ENCODE measurements at places on chromosomes 6 and 20. TPM values are rescaled to one million over a fixed set of nuclear protein-coding genes. Genes with fewer than 3 reads are reported as not detected.

MLIP gene
- not detected for polyA plus RNA-seq

RIN2 gene
- 24.4 TPM for polyA plus RNA-seq

ACSS1 gene
- polyA plus RNA-seq: 0.14 TPM

GGTLC1 gene
- not detected for polyA plus RNA-seq

POU3F2 gene
- 35.3 TPM for polyA plus RNA-seq

CST2 gene
- not detected for polyA plus RNA-seq

TFAP2D gene
- not detected for polyA plus RNA-seq

DLK2 gene
- polyA plus RNA-seq: 19.8 TPM

KCNK17 gene
- polyA plus RNA-seq: not detected

ZNF311 gene
- 4.7 TPM for polyA plus RNA-seq

C6orf141 gene
- polyA plus RNA-seq: not detected

LAMP5 gene
- 0.32 TPM for polyA plus RNA-seq

PEX7 gene
- polyA plus RNA-seq: 10.8 TPM

GATA5 gene
- polyA plus RNA-seq: not detected

PCSK2 gene
- 29.8 TPM for polyA plus RNA-seq

NKX2-2 gene
- not detected for polyA plus RNA-seq

MYB gene
- 2.9 TPM for polyA plus RNA-seq

OGFRL1 gene
- polyA plus RNA-seq: 8.3 TPM

POLH gene
- polyA plus RNA-seq: 9.1 TPM

SIRPB2 gene
- polyA plus RNA-seq: not detected

OR2B6 gene
- polyA plus RNA-seq: not detected

AAR2 gene
- polyA plus RNA-seq: 25.4 TPM

GINS1 gene
- polyA plus RNA-seq: 4.5 TPM

CGA gene
- not detected for polyA plus RNA-seq

PCK1 gene
- 0.24 TPM for polyA plus RNA-seq

CST7 gene
- polyA plus RNA-seq: not detected

SIM1 gene
- polyA plus RNA-seq: not detected

SEMG1 gene
- not detected for polyA plus RNA-seq

PAK5 gene
- 47.0 TPM for polyA plus RNA-seq

CPNE5 gene
- polyA plus RNA-seq: 9.5 TPM

TGM2 gene
- polyA plus RNA-seq: not detected

BHLHE23 gene
- polyA plus RNA-seq: not detected

BMP5 gene
- 0.14 TPM for polyA plus RNA-seq

IL17A gene
- polyA plus RNA-seq: not detected

SLC17A1 gene
- polyA plus RNA-seq: not detected

BMP7 gene
- polyA plus RNA-seq: 3.6 TPM

FERMT1 gene
- polyA plus RNA-seq: 0.16 TPM

SLC44A4 gene
- 0.46 TPM for polyA plus RNA-seq

CALHM5 gene
- not detected for polyA plus RNA-seq

GPR6 gene
- 7.3 TPM for polyA plus RNA-seq

POM121L2 gene
- not detected for polyA plus RNA-seq

TNFRSF21 gene
- polyA plus RNA-seq: 13.0 TPM

NKAPL gene
- not detected for polyA plus RNA-seq

ID4 gene
- polyA plus RNA-seq: 506 TPM

GPX5 gene
- not detected for polyA plus RNA-seq

OPN5 gene
- 0.44 TPM for polyA plus RNA-seq

YIPF3 gene
- polyA plus RNA-seq: 244 TPM
